ENCODE measurements at places on chromosomes 6 and 20. TPM values are rescaled to one million over a fixed set of nuclear protein-coding genes. Genes with fewer than 3 reads are reported as not detected.

Gene BCAS4
- 6.5 TPM for total RNA-seq

Gene HNF4A
- total RNA-seq: 2.2 TPM

Gene ADGRF1
- 4.6 TPM for total RNA-seq

DNA sequence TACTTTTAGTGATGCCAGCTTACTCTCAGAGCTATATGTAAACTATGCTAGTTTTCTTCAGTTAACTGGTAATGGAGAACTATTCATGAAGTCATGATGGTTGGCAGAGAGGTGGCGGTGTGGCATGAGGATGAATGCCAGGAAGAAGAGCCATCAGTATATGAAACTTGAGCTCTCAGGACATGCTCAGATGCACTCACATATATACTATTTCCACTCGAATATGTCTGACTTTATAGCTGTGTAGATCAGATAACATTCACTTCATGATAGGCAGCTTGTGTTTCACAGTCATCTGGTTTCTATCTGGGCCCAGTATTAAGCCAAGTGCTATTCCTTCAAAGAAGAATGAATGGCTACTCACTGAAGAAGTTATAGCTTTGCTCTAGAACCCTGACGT is 46.2 kb upstream of the CEP85L start:
- DNase-seq: no peak

- DNase-seq: no peak
Measured at GRCh38 chr20:41110930-41111577, 26.3 kb upstream of the PLCG1 start.

- DNase-seq: no peak
Measured at GRCh38 chr6:45988635-45989034, 27.0 kb downstream of the CLIC5 start.

DNA sequence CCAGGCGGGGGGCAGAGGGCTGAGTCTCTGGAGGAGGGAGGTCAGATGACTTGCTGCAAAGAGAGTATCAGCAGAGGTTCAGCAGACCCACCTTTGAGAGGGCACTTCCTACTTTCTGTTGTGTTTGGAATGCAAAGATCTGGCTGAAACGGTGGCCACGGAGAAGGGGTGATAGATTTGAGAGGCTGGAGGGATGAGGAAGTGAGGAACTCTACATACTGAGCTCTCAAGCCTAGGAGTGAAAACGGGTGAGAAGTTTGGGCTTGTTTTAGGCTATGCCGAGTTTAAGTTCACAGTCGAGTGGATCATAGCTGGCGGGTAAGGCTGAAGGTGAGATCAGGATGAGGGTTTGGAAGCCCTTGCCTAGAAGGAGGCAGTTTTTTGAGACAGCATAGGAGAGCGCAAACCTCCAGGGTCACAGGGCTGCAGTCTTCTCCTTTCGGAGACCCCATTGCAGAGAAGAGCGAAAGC is 477 bp upstream of the ITPA start:
- DNase-seq: no peak

GRCh38 chr6:10749734-10750133 is 2.1 kb downstream of the TMEM14B start:
- DNase-seq: no peak

DNA sequence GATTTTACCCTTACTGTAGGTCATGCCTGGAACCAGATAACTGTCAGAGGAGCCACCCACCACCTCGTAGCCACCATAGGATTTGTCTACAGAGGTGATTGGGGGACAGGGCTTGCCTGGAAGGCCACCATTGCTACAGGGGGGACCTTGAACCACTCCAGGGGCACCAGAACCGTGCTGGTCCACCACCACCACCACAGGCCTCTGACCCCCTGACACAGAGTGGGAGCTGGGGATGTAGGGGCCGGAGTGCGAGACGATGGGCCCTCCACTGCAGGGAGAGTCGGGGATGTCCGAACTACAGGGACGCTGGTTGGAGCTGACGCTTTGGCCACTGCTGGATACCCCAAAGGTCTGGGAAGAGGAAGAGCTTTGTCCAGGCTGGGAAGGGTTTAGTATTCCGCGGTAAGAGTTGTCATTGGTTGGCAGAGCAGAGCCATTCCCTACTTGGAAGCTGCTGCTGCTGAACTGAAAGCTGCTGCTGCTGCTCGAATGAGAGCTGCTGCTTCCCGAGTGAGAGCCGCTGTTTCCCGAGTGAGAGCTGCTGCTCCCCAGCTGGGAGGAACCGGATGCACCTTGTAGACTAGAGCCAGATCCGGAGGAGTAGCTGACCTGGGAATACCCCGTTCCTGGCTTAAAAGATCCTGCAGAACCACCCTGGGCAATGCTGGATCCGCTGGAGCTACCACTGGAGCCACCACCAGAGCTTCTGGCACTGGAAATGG is 2.2 kb downstream of the PSORS1C1 start:
- DNase-seq: no peak

GRCh38 chr6:73418081-73418741 is 23.6 kb downstream of the DDX43 start:
- peak; percentile 48 for DNase-seq

DNA sequence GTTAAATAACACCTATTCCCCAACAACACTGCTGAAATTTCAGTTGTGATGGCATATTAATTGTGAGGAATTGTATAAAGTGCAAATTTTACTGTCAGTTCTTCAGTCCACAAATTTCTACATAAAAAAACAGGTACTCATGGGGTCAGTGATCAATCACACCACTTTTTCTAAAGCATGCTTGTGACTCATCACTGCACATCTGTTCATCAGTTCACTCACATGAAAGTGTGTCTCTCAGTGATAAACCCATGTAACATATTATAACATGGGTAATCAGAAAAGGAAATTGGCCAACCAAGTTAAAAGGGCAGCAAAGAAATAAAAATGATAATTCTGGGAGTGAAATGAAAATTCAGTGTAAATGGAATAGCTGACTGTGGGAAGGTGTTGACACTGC is 234.7 kb upstream of the FKBP1C start:
- no peak for DNase-seq

DNA sequence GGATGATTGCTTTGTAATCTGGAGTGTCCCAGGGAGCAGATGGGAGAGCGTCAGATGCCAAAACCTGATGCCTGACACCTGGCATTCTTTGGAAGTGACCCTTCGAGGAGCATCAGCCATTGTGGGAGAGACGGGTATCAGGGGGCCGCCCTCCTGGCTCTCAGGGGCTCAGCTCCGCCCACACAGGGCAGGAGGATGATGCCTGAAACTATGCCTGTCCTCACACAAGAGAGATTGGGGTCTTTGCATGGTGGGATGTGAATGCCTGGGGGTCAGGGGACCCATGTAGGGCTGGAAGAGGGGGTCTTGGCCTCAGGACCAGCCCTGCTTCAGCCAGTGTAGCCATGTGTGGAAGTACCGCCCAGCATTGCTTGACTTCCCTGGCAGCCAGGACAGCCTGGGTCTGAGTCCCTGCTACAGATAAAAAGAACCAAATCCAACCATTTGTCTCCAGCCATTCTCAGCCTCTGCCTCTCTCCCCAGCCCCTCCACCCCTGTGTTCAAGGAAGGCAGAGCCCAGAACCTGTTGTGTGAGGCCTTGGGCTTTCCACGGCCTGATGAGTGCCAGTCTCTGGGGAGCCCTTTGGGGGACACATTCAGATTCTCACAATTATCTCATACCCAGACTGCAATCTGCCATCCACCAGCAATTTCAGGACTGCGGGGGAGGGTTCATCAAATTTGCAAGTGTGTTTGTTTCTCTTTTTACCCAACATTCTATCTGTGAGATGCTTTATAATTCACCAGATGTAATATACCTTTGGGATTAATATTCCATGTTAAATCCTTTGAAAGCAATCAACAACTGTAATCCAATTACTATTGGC is 371.2 kb downstream of the PREX1 start:
- no peak for DNase-seq

- DNase-seq: no peak
Measured at GRCh38 chr6:72792692-72793091, 170.8 kb downstream of the KCNQ5 start.

DNA sequence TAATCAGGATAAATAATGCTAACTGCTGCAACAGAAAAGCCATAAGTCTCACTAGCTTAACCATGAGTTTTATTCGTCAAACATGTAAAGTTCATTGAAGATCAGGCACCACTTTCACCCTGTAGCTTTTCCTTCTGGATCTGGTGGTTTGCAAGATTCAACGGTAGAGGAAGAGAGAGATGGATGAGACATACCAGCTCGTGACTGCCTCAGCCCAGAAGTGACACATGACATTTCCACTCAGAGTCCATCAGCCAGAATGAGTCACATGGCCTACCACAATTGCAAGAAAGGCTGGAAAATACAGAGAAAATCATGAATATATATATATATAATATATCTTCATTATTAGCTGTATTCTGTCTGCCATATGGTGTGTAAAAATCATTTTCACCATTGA is 29.0 kb downstream of the SPTLC3 start:
- no peak for DNase-seq

DNA sequence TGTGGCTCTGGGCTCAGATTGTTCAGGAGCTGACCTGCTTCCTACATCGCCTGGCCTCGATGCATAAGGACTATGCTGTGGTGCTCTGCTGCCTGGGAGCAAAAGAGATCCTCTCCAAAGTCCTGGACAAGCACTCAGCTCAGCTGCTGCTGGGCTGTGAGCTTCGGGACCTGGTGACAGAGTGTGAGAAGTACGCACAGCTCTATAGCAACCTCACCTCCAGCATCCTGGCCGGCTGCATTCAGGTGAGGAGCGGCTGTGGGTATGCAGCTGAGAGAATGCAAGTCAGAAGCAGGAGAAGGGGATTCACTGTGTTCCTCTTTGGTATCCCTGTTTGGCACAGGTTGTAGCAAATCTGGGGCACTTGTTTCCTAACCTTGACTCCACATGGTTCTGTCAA is 17.9 kb downstream of the CUL9 start:
- DNase-seq: no peak

GRCh38 chr6:29912840-29913239 is 29.5 kb upstream of the HLA-A start:
- DNase-seq: no peak

GRCh38 chr6:37008484-37009465 is 3.3 kb downstream of the FGD2 start:
- peak; percentile 56 for DNase-seq

GRCh38 chr6:140779991-140780596 is 1352.6 kb upstream of the GJE1 start:
- DNase-seq: no peak

DNA sequence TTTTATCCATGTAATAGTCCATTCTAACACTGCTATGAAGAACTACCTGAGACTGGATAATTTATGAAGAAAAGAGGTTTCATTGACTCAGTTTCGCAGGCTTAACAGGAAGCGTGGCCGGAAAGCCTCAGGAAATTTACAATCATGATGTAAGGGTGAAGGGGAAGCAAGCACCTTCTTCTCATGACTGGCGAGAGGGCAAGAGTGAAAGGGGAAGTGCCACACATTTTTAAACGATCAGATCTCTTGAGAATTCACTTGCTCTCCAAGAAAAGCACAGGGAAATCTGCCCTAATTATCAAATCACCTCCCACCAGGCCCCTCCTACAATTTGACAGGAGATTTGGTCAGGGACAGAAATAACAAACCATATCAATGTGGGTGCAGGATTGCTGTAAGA is 859.7 kb downstream of the EPHA7 start:
- no peak for DNase-seq

DNA sequence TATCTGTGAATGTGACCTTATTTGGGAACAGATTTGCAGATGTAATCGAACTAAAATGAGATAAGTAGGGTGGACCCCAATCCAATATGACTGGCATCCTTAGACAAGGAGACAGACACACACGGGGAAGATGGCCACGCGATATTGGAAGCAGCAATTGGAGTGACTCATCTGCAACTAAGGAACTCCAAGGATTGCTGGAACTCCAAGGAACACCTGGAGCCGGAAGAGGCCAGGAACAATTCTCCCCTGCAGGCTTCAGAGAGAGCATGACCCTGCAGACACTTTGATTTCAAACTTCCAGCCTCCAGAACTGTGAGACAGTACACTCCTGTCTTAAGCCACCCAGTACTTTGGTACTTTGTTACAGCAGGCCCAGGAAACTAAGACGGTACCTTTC is 19.5 kb upstream of the CNKSR3 start:
- no peak for DNase-seq

Data from umbilical cord (tissue), 2 donors.